Kidney glomerular epithelial cell (primary cell): ENCODE measurements at places on chromosomes 7 and 10.

GRCh38 chr7:18638594-18639452 lies 143.3 kb downstream of the HDAC9 start:
- DNase-seq, result peak; percentile 35

DNA sequence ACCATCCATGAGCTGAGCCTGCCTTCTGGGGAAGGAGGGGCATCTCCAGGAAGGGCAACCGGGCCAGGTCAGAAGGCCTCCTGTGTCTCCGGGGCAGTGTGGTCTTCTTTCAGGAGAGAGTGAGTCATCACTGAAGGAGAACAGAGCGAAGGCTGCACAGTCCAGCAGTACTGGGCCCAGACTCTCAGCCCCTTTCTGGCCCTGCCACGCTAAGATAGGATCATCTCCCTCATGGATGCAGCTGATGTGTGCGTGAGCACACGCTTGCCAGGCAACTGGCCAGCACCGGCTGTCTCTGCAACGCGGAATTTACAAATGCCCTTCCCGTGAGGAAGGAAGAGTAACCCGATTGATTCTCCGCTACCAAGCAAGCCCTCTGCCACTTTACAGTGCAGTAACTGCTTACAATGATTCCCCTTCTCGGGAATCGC lies 328.2 kb downstream of the TNS3 start:
- DNase-seq, result peak; percentile 36

DNA sequence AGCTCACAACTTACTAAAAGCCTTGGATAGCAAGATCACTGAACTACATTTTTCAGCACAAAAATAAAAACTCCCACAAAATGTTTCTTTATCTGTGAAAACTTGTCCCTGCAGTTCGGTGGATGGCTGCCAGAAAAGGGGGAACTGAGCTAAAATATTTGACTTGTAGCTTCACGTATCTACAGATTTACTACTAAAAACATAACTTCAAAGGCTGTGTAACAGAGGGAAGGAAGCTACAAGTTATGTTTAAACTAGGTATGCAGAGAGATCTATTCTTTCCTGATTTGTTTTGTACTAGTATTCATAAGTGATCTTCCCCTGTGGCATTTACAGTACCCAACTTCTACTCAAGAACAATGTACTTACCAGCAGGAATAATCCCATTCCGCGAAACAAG lies 25.1 kb downstream of the SGCE start:
- no peak for DNase-seq

DNA sequence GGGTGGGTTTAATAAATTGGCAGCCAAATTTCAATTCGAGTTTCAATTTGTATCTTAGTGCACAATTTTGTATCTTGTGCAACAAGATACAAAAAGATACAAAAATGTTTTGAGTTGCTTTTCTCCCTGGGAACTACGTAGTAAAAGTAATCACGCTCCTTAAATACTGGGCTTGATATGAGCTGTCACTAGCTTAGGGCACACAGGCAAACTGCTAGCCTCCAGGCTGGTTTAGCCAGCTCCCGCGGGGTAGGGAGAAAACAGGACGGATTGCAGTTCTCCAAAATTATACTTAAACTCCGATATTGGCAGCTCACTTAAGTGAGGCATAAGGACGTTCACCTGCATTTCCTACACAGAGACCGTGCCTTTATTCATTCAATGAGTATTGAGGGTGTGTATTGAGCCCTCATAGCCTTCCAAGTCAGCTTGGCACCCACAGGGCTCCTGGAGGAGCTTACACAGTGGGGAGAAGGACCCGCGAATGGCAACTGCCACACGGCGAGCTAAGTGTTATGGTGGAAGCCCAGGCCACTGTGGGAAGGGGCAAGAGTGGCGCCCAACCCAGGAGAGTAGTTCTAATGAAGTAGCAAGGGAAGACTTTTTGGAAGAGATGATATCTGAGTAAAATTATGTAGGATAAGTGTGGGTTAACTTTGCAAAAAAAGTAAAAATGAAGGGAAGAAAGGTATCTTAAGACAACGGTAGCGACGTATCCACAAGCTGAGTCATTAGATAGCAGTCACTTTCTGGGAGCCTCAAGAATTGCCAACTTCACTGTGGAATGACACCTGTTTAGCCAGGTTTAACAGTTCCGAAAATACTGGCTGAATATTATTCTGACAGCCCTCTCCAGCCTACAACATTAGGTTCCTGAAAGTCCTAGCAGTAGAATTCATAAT lies 1.6 kb upstream of the EPC1 start:
- DNase-seq, result no peak

DNA sequence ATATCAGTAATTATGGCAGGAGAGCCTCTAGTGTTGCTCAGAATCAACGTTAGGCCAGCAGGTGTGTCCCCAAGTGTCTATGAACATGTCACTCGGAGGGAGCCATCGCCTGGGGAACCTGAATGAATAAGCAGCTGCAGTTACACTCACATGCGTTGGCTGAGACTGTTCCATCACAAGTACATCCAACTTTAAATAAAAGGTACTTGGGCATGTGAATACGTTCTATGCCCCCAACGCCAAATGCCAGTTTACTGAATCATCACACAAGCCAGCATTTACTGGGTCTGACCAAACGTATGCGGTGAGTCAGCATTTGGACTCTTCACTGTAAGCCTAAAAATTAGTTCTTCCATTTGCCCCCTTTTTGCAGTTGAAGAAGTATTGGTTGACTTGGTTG lies 207.6 kb upstream of the PLXNA4 start:
- no peak for DNase-seq

- DNase-seq, result no peak
Observed at GRCh38 chr7:116487907-116488521, 11.5 kb upstream of the CAV2 start.
